ENCODE measurements at places on chromosomes 7 and 10.

DNA sequence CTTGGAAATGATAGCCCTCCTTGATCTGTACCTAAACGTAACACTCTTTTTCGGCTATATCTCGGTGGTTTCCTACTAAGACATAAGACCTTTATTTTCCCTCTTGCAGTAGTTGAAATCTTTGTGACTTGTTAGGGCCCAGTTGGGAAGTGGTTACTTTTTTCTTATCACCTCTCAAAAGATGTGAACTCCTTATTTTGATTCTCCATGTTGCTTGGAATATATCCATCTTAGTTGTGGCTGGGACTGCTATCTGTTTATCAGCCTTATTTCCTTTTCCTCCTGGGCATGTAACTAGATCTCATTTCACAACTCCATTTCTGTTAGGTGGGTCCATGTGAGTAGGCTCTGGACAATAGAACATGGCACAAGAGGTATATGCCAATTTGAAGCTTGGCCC, 4.1 kb upstream of the CPED1 start:
- no peak for DNase-seq

DNA sequence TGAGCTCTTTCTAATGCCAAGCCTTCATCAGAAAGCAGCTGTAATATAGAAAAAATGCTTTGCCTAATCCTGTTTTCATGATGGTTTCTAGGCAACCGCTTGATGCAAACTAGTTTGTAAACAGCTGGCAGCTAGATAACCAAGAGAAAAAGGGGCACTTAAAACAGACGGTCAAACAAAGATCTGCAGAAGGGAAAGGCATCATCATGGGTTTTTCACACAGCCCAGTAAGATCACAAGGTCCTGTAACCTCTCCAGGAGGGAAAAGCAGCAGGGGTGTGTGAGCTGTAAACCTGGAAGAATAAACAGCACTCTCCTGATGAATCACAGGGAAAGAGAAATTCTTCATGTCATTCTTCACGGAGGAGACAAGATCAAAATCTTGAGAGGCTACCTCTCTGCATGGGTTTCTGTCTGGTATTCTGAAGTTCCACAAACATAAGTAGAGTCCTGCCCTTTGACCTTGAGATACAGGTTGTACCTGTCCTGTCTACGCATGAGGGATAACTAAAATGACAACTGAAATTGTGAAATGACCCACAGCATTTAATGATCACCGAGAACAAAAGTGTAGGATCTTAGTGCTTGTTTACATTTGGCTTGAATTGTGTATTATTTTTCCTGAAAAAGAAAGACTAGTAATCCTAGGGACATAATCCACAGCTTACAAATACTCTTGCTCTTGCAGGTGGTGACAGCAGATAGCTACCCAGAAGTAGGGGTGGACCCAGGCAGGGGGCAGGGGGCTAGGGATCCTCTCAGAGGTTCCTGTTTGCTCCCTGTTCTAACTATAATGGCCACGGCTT, 48.0 kb downstream of the CREB3L2 start:
- peak; percentile 86 for DNase-seq

DNA sequence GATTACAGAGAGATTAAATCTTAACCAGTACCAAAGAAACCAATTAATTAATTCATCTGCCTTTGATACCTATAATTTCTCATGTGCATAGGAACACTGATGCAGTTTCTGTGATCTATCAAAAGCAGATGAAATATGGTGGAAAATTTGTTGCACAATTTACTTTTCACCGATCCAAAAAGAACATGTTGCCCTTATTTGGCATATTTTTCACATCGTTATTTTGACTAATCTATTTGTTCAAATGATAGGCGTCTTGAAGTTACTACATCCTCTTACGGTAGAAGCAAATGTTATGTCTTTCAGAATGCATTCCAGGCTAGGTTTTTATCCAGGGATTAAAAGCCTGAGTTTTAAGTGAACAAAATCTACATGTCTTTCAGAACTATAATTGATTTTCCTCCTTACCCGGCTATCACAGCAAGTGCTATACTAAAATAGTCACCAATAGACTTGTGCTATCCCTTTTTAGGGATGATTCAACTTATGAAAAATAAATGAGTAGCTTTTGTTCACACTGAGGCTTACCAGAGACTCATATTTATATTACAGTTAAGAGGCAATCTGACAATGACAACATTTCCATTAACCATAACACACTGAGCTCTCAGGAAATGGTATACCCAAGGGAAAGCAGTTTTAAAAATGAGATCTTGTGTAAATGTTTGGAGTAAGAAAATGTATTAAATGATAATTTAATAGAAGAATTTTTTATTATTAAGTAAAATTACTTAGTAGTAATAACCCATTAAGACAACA, 16.8 kb upstream of the TES start:
- no peak for DNase-seq

DNA sequence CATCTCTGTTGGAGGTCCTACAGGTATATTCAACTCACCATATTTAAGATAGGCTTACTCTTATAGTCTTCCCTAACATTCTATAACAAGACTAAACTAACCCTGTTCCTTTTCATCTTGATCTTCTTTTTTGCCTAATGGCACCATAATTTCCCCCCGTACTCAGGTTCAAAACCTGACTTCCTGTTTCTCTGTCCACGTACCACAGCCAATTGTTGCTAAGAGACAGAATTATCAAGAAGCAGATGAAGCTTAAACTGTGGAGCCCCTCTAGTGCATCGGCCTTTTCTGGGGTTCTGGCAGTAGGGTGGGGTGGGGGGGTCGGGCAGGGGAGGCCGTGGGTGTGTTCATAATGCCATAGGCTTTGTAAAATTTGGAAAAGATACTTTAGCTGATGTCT, 109.2 kb downstream of the EVX1 start:
- DNase-seq = no peak

GRCh38 chr7:84387595-84387994, 193.0 kb upstream of the SEMA3A start:
- DNase-seq = no peak
